ENCODE measurements at places on chromosomes 12 and 14.
A peak's percentile ranks its signal among the peaks of the same experiment; 100 is the strongest.

DNA sequence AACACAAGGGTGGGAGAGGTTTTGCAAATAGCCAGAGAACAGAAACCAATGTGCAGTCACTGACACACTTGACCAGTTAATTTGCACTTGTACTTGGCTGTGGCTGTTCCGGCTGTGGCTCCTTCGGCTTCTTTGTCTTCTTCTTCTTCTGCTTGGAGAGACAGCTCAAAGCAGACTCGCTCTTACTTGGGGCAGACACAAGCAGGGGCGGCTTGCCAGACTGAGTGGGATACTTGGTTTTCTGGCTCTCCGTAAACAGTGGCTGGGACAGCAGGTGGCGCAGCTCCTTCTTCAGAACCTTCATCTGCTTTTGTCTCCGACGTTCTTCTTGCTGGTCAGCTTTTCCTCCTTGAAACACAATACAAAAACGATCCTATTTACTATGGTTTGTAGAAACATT, 25.0 kb downstream of the OTUB2 start:
- no peak for DNase-seq

DNA sequence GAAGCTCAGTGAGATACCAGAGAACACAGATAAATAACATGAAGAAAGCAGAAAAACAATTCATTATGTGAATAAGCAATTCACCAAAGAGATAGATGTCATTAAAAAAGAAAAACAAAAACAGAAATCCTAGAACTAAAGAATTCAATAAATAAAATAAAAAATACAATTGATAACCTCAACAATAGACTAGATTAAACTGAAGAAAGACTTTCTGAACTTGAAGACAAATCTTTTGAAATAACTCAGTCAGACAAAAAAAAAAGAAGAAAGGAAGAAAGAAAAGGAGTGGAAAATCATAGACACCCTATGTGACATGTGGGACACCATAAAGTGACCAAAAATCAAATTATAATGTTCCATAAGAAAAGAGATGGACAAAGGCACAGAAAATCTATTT, 14.0 kb upstream of the SLC38A1 start:
- DNase-seq, result no peak

GRCh38 chr12:101042211-101042610, 167.8 kb downstream of the SLC5A8 start:
- no peak for DNase-seq

GRCh38 chr12:57237596-57237931, 8.1 kb downstream of the SHMT2 start:
- DNase-seq, result no peak

DNA sequence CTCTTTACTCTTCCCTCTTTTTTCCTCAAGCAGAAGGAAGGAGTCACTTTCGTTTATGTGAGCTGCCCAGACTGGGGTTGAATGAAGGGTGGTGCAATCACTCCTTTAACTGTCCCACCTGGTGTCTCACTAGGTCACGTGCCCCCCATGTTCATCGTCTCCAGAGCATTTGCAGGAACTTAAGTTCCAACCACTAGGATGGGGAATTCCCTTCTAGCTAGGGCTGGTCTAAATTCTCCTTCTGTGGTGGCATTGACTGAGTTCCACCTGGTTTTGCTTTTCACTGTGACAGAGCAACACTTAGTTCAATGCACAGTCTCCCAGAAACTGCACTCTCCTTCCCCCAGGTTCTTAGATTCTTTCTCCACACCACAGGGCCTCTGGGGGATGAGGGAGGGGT, 9.5 kb downstream of the FANCM start:
- DNase-seq, result no peak

DNA sequence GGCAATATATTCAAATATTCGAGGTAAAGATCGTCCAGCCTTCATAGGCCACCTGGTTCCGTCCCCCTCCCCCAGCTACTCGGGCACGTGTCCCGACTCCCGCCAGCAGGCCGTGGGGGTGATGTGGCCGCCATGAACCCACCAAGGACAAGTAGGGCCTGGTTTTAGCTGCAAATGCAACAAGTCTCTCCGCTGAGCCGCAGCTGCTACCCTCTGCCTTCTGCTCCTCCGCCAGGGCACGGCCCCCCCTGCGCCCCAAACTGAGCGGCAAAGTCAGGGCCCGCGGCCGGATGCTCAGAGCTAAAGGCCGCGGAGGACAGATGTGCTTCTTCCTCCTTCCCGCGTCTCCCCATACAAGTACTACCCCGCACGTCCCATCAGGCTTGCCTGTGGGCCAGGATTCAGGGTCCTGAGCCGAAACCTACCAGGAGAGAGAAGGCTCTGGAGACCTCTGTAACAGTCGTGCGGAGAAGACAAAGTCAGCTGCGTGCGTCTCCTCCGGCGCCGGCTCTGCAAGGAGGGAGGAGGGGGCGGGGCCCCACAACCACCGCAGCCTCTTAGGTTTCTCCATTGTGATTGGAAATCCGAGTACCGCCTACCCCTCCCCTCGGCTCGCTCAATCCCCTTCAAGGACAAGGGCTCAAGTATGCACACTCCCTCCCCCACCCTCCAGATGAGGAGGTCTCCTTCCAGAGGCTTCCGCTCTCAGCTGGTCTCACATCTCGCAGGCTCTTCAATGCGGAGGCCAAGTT, at the start of gene LDHB:
LDHB (minus strand) TSS at position 517 of the 752 bp plus-strand sequence. CDS start 3,171 bp downstream, outside the sequence.
- DNase-seq, result peak; percentile 84

Measured in T-helper 9 cell (primary cell).